Suppressor macrophage treated with lipopolysaccharide for 4 hours (primary cell): ENCODE measurements at places on chromosomes 7 and 10.

GRCh38 chr10:118115701-118116100 is 69.0 kb upstream of the RAB11FIP2 start:
- DNase-seq: no peak

GRCh38 chr10:112991888-112992491 is 41.9 kb downstream of the TCF7L2 start:
- DNase-seq: no peak

GRCh38 chr7:99173787-99174186 is 29.9 kb upstream of the SMURF1 start:
- DNase-seq: no peak

DNA sequence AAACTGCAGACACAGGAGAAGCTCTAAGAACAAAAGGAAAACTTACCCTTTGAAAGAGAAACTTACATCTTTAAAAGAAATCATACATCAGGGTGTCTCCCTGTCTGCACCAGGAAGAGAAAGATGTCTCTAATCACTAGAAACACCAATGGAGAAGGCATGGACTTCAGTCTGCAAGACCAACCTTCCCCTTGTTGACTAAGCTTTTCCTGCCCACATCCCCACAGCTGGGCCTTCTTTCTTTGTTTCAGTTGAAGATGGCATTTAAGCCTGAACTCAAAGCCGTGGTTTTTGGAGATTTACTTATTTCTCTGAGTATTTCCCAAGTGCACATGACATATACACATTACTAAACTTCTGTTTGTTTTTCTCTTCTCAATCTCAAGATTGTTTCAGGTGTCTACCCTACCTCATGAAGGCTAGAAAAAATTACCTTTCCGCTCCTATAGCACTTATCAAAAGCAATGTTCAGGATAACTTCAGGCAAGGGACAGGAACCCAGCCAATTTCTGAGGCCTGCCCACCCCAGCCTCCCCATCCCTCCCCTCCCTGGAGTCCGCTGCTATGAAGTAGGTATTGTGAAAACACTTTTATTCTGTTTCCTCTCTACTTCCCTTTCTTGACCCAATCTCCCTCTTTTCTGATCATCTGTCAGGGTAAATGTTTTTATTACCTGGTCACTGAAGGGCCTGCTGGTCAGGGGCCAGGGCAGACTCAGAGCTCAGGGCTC is 2.8 kb upstream of the SLC29A3 start:
- DNase-seq: peak; percentile 76

DNA sequence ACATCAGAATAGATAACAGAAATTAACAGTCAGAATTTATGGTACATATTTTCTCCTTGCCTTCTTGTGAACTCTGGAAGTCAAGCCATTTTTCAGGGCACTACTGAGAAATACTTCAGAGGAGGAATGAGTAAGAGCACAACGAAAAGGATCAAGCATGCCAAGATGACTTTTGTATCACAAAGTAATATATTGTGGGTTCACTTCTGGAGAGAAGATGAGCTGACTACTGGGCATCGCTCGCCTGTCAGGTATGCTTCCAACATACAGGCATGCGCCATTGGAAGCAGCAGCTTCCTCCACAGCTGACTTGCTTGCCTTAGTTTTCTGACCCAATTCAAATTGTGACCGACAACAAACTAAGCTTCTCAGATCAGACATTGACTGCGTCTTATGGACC is 137.3 kb downstream of the VTI1A start:
- no peak for DNase-seq

- DNase-seq: no peak
Observed at GRCh38 chr10:35789996-35790395, 147.9 kb upstream of the FZD8 start.

DNA sequence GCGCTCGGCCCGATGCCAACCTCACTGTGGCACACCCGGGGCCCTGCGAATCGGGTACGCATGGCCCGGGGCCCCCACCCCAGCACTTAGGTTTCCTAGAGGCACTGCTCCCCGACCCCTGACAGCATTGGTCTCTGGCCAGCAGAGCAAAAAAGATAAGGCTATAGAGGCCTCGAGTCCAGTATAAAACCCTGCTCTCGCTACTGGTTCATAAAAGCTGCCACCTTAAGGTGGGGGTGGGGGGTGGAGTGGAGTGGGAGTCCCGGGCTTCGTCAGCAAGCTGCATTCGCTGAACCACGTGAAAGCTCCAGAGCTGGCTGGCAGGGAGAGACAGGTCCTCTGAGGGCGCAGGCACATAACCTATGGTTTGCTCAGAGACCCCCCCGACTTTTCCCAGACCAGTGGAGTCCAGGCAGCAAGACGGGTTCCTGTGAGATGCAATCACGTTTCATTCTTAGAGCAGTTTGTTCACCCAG is 1.3 kb downstream of the KAZALD1 start:
- no peak for DNase-seq

GRCh38 chr10:131173484-131174210 is 137.9 kb downstream of the TCERG1L start:
- no peak for DNase-seq

GRCh38 chr10:50788951-50789945 is 49.5 kb downstream of the ASAH2B start:
- peak; percentile 3 for DNase-seq

GRCh38 chr10:132283604-132284382 is 24.0 kb downstream of the STK32C start:
- DNase-seq: no peak

GRCh38 chr10:132240156-132240555 is 53.4 kb downstream of the DPYSL4 start:
- DNase-seq: no peak

- no peak for DNase-seq
Observed at GRCh38 chr7:55589905-55590304, 17.6 kb upstream of the VOPP1 start.

GRCh38 chr10:89283936-89284475 is 17.8 kb upstream of the IFIT2 start:
- DNase-seq: no peak

DNA sequence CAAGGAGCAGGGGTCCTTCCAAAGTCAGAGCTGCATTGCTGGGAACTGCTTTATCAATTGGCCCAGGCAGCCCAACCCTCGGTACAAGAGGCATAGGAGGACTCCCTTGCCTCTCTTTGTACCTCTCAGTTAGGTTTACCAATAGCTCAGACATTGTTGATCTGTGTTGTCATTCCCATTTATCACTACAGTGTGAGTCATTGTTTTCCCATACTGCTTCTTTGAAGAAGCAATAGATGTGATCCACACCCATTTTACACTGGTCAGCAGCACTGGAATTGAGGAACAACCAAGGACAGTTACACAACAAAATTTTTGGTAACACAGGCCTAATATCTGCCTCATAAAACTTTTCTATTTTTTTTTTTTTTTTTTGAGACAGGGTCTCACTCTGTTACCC is 307.2 kb downstream of the SNX13 start:
- peak; percentile 85 for DNase-seq

DNA sequence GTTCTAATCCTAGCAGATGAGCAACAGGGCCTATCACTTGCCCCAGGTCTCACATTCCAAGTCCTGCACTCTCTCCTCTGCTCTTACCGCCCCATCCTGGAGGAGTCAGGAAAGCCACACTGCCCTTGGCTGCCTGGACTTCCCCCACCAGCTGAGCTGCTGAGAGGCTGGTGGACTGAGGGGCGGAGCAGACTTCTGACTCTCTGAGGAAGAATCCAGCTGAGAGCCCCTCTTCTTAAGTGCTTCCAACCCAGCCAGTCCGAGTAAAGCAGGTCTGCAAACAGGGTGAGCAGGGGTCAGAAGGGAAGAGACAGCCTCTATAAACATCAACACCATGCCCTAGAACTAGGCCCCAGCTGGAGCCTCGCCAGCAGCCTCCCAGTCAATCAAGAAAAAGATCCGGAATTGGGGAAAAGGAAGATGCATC is 92.4 kb upstream of the TMEM72 start:
- DNase-seq: no peak
